ENCODE measurements at places on chromosomes 6 and 20.

GRCh38 chr6:141541581-141542324 is 591.0 kb upstream of the GJE1 start:
- no peak for DNase-seq

DNA sequence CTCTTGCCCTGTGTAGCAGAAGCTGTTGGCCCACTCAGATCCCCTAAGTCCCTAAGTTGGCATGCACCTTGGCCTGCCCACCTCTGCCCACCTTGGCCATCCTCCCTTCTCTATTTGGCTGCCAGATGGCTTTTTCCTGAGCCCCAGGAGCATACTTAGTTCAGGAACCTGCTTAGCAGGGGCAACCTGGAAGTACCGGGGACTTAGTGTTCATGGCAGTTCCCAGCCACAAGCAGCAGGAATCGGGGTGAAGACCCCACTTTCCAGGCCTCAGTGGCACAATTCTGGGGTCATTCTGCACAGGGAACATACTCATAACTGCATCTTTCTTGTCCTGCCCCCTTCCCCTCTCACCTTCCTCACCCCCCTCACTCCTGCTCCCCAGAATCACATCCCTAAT is 158.0 kb upstream of the PMEPA1 start:
- DNase-seq: no peak

DNA sequence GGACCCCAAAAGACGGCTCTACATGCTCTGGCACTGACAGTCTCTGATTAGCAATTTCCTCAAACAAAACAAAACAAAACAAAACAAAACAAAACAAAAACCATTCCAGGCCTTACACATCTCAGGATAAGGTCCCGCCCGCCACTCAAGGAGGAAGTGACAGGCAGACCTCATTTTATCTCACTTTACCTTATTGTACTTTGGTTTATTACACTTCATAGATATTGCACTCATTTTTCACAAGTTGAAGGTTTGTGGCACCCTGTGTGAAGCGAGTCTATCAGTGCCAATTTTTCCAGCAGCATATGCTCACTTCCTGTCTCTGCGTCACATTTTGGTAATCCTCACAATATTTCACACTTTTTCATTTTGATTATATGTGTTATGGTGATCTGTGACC is 15.2 kb downstream of the ZBP1 start:
- no peak for DNase-seq

GRCh38 chr20:62891111-62891510 is 29.5 kb upstream of the TCFL5 start:
- DNase-seq: peak; percentile 15

- no peak for DNase-seq
Observed at GRCh38 chr20:41534170-41534569, 84.0 kb downstream of the CHD6 start.

DNA sequence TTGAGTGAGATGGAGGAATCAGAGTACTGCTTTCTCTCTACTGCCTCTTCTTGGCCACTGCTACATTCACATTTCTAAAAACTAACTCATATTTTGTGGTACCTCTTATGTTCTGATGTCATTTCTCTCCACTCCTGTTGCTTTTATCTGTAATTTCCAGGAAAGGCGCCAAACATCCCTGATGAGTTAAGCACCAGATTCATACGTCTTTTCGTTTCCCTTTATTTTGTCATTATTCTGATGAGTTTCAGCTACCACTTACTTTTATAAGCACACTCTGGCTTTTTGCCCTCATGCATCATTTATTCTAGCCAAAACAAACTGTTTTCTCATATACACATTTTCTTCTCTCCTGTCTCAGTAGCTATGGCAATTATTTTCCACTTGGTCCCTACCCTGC is 680.0 kb downstream of the RNF144B start:
- no peak for DNase-seq

GRCh38 chr6:65989676-65990075 is 282.6 kb upstream of the EYS start:
- no peak for DNase-seq

GRCh38 chr6:159038914-159039884 is 5.6 kb downstream of the TAGAP start:
- no peak for DNase-seq

DNA sequence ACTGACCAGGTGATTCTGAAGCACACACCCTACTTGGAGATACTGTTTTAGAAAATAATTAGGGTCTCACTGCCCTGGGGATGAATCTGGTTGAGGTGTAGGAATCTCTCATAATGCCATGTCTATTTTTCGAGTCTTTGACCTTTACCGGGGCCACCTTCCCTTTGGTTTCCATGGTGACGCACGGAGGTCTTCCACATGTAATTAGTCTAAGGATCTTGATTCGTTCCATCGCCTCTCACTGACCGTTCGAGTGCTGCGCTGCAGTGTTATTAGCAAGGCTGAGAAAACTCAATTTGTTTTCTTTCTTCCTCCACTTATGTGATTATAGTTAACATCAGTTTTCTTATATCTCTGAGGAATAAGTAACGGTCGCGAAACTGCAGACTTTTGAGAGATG is 144.3 kb upstream of the SPACA1 start:
- no peak for DNase-seq
